NCI-H345 (cell line): ENCODE measurements at places on chromosomes 5 and 9.

DNA sequence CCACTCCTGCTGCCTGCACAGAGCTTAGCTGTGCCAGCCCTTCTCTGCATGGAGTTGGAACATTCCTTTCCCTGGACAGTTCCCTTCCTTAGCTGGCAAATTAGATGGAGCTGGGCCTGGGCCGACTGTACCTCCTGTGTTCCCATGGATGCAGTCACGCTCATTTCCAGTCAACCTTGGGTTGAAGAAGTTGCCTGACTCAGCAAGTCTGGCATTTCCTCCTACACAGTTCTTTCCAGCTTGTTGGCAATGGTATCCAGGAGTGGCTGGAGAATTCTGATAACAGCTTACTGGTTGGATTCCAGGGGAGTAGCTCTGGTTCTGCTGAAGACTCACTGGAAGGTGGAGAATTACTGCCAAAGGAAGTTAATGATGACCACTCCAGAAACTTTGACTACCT, 9.2 kb upstream of the TAF1L start:
- no peak for DNase-seq

GRCh38 chr9:131520503-131520902, 10.6 kb downstream of the UCK1 start:
- no peak for DNase-seq

GRCh38 chr5:143922718-143923117, 110.8 kb downstream of the HMHB1 start:
- no peak for DNase-seq

DNA sequence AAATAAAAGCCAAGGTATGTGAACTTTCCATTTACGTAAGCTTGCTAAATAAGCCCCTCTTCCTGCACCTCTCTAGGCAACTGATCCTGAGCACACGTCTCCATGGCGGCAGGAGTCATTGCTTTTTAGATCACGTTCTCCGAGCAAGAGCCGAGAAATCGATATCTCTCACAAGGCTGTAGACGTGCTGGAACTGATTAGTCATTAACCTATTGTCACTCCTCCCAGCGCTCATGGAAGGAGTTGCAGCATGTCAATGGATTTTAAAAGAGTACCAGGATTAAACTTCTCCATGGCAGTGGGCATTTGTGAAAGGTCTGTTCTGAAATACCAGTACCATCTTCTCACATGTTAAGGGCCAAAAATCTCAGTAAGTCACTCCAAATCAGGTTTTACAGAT, 4.7 kb upstream of the ADCY2 start:
- no peak for DNase-seq

GRCh38 chr9:132049900-132050299, 29.8 kb downstream of the MED27 start:
- no peak for DNase-seq

DNA sequence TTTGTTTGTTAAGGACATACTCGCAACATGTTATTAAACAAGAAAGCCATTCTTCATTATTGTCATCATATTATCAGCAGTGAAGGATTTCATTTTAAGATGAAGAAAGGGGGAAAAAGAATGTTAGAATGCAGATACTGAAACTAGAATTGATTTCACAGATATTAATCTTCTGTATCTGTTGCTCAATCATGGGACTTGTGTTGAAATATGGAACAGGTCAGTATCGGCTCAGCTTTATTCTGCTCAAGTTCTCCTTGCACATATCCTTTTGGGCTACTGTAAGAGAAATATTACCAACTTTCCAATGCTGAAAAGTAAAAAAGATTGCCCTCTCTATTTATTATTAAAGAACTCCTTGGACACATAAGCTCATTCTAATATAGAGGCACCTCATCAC, 13.8 kb upstream of the ANXA1 start:
- no peak for DNase-seq

DNA sequence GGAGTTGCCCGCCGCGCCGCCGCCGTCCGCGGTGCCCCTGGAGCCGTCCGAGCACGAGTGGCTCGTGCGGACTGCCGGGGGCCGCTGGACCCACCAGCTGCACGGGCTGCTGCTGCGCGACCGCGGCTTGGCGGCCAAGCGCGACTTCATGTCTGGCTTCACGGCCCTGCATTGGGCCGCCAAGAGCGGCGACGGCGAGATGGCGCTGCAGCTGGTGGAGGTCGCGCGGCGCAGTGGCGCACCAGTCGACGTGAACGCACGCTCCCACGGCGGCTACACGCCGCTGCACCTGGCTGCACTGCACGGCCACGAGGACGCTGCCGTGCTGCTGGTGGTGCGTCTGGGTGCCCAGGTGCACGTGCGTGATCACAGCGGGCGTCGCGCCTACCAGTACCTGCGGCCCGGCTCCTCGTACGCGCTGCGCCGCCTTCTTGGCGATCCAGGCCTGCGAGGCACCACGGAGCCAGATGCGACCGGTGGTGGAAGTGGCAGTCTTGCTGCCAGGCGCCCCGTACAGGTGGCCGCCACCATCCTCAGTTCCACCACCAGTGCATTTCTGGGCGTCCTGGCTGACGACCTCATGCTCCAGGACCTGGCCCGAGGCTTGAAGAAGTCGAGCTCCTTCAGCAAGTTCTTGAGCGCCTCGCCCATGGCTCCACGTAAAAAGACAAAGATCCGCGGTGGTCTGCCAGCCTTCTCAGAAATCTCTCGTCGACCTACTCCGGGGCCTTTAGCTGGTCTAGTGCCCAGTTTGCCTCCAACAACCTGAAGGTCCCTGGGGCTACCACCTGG, 1.6 kb downstream of the SOWAHA start:
- no peak for DNase-seq

GRCh38 chr5:74241751-74242140, 398.8 kb downstream of the ENC1 start:
- DNase-seq: no peak

- DNase-seq: no peak
Measured at GRCh38 chr5:180199390-180199789, 9.6 kb downstream of the RASGEF1C start.

DNA sequence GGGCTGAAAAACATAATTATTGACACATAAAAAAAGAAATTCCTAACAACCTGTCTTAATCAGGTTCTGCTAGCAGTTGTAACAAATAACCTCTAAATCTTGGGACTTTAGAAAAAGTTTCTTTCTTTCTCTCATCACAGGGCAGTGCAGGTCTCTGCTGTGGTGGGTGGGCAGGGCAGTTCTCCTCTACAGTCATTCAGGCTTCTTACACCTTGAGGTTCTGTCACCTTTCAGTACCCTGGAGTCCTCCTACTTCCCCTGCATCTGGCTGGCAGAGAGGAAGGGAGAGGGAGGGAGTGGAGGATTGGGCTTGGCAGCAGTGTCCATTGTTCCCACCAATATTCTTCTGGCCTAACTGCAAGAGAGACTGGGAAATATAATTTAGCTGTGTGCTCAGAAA, 112.2 kb upstream of the ANKRD55 start:
- DNase-seq: no peak

- DNase-seq: no peak
Measured at GRCh38 chr5:53089481-53089991, 20.0 kb downstream of the MOCS2 start.

DNA sequence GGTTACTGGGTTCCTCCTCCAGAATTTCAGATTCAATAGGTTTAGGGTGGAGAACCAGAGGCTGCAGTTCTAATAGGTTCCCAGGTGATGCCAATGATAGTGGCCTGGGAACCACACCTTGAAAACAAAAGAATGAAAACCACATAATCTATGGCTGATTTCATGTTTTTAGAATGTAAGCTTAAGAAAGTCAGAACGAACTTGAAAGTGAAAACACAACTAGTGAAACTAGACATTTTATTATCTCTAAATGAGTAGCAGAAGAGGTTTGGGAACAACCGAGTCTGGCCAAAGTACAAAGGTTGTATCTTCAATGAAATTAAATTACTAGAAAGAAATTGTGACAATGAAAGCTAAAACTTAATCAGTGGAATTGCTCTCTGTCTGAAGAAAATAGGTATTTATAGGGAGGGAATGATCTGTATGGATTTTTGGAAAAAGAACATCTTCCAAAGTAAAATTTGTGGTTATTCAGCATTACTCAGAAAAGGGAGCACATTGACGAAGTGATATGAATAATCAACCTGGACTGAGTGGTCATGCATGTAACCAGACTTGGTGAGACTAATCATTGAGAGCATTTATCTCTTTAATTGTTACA, 24.9 kb upstream of the CEP120 start:
- DNase-seq: no peak

GRCh38 chr5:142872795-142873194, 102.6 kb downstream of the ARHGAP26 start:
- no peak for DNase-seq

GRCh38 chr5:157540124-157540523, 35.5 kb downstream of the ADAM19 start:
- DNase-seq: no peak

- DNase-seq: no peak
Measured at GRCh38 chr9:108103046-108103693, 613.6 kb upstream of the KLF4 start.

- no peak for DNase-seq
Measured at GRCh38 chr5:20102293-20102692, 114.3 kb upstream of the CDH18 start.

GRCh38 chr5:147759441-147759840, 23.1 kb downstream of the JAKMIP2 start:
- no peak for DNase-seq

DNA sequence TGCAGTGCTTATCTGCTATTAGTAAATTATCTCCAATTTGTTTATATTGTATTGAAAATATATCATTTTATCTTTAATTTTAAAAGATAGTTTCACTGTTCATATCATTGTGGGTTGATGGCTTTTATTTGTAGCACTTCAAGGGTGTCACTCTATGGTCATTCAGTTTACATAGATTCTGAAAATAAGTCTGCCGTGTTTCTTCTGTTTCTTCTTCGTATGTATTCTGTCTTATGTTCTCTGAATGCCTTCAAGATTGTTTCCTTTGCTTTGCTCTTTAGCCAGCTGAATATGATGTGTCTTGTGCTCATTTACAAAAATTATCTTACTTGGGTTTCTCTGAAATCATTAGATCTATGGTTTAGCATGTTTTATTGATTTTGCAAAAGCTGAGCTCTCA, 359.9 kb downstream of the CYLC2 start:
- DNase-seq: no peak

- no peak for DNase-seq
Measured at GRCh38 chr9:124450931-124451661, 845 bp downstream of the ADGRD2 start.

DNA sequence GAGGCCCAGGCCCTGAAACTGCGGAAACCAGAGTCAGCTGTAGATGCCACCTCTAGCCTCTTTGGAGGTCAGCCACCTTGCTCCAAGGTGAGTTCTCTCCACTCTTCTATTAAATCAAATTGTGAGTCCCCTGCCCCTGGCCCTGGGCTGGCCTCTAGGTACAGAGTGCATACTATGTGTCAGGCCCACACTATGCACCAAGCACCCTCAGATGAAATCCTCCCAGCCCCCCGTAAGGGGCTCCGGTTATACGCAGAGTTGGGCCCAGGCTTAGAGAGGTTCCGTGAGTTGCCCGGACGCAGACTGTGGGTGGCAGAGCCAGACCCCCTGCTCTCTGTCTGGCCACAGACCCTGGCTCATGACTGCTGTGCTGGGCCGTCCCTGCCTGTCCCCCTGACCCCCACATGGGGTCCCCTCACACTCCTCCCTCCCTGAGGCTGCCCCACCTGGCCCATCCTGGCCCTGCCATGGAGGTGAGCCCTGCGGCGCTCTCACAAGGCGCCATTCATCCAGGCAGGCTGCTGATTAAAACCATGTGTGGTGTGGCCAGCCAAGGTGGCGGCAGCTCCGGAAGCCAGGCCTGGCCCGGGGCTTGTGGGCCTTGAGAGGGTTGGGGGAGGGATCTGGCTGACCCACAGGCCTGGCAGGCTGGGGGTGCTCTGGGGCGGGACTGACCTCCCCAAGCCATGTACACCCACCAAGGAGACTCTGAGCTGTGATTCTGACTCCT, 65.5 kb upstream of the SYNPO start:
- no peak for DNase-seq

DNA sequence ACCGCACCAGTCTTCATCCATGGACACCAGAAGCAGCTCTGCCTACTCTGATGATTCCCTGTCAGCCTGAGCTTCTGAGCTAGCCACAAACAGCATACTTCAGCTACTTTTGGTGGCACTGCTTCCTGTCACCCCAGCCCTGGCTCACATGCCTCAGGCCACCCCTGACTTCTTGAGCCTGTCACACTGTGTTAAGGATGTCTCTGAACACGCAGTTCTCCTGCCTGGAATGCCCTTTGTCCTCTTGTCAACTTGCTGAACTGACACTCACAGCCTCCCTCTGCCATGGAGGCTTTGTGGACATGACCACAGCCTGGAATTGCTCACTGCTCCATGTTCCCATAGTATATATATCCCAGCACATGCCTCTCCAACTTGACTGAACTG, 7.2 kb downstream of the MACROH2A1 start:
- no peak for DNase-seq

DNA sequence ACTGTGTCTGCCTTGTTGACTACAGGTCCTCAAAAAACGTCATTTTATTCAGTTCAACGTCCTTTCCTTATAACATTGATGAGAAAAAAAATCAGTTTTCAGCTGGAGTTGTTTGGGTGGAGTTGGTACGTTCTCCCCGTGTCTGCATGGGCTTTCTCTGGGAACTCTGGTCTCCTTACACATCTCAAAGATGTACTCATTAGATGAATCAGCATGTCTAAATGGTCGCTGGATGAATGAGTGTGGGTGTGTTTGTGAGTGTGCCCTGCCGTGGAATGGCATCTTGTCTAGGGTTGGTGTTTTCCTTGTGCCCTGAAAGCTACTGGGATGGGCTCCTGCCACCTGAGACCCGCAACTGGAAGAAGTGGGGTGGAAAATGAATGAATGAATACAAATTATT, 30.1 kb downstream of the EGR1 start:
- DNase-seq: no peak
